ENCODE measurements at places on chromosomes 2 and 18.

DNA sequence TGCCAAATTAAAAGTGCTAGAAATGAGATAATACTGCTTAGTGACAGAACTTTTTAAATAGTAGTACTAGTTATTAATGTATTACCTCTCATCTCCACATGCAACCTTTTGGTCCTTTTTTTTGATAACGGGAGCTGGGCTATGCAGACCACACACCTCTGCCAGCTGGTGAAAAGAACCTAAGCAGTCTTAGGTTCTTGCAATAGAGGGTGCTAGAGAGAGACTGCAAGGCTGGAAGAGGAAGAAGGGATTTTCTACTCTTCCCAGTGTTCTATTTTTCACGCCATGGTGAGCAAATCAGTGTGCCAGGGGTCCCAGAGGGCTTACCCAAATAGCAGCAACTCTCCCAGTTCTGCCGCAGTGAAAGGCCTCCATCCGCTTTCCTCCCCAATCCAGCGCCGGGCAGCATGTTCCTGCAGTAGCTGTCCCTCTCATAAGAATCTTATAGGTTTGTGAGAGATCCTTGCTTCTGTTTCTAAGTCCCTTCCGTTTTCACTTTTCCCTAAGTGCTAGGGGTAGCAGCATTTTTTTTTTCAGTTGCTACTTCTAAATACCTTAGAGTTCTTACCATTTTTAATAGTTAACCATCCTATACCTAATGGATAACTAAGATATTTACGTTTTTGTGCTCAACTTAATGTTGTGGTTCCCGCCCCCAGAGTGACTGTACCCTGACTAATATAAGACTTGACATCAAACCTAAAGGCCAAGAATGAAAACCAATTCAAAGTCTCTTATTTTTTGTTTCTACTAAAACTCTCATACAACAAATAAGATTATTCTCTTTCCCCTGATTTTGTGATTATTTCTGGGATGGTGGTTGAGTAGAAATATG, 69.4 kb upstream of the UBE2E3 start:
- no peak for DNase-seq

DNA sequence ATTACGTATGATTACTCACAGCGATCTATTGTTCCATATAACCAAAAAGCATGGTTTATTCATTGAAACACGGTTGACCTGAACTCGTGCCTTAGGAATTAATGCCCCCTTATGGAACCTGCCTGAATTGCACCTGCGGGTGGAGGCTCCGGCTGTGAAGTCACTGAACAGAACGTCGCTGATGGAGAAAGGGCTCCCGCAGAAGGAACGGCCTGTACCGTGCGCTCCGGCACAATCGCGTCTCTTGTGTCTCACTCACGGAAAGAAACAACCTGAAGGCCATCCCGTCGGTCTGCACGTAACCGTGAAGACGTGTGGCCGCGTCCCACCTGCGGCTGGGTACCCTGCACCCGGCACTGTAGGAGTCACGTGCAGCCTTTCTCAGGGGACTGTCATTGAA, 133.1 kb downstream of the NFATC1 start:
- DNase-seq = no peak

- DNase-seq = no peak
These were observed 13.3 kb downstream of the ACKR3 start for GRCh38 chr2:236582968-236583367.

DNA sequence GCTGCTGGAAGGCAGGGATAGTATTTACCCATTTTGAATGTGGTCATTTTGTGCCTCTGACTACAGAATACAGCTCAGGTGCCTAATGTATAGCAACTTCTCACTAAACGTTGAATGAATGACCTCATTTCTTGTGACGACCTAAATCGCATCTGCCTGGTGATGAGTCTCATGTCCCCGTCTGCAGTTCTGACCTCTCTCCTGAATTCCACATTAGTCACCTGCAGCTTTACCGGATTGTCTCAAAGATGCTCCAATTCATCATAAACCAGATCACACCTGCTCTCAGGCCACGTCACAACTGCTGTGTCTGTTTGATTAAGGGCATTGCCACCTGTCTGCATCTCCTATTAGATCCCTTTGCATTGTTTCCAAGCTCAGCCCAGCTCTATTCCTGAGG, 133.6 kb upstream of the MYT1L start:
- no peak for DNase-seq

GRCh38 chr2:120578576-120579352, 156.9 kb upstream of the GLI2 start:
- DNase-seq = no peak

Measured in caudate nucleus (tissue), 63 donors.